ENCODE measurements at places on chromosomes 7 and 10.
A peak's percentile ranks its signal among the peaks of the same experiment; 100 is the strongest.

GRCh38 chr7:41702635-41703371 is at the start of gene INHBA:
Gene INHBA (minus strand): TSS chr7:41703090. CDS start chr7:41700374, 2,716 bp downstream.
- no peak for DNase-seq

DNA sequence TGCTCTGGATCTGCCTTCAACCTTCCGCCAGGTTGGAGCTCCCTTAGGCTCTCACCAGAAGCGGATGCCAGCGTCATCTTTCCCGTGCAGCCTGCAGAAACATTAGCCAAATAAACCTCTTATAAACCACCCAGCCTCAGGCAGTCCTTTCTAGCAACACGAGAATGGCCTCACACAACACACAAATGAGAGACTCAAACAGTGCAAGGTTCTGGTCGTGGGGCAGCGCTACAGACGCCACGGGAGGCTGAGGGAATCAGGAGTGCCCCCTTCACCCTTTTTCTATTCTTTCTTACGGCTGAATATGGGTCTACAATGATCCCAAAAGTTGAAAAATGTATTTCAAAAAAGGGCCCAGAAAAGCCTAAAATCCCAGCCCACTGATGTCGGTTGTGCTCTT is 96.4 kb downstream of the FOXL3 start:
- no peak for DNase-seq

DNA sequence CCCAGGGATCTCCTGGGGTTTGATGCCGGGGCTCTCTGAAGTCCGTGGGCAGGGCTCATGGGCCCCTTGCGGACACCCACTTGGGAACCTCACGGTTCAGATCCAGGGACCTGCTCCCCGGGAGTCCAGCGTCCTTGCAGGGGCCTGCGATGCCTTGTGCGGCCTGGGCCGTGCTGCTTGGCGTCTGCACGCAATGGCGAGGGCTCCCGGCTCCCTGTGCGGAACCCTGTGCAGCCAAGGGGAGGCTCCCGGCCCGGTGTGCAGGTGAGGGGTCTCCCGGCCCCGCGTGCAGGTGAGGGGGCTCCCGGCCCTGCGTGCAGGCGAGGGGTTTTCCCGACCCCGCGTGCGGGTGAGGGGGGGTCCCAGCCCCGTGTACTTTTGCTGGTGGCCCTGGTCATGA is 146.7 kb downstream of the DNAJB6 start:
- peak; percentile 15 for DNase-seq

DNA sequence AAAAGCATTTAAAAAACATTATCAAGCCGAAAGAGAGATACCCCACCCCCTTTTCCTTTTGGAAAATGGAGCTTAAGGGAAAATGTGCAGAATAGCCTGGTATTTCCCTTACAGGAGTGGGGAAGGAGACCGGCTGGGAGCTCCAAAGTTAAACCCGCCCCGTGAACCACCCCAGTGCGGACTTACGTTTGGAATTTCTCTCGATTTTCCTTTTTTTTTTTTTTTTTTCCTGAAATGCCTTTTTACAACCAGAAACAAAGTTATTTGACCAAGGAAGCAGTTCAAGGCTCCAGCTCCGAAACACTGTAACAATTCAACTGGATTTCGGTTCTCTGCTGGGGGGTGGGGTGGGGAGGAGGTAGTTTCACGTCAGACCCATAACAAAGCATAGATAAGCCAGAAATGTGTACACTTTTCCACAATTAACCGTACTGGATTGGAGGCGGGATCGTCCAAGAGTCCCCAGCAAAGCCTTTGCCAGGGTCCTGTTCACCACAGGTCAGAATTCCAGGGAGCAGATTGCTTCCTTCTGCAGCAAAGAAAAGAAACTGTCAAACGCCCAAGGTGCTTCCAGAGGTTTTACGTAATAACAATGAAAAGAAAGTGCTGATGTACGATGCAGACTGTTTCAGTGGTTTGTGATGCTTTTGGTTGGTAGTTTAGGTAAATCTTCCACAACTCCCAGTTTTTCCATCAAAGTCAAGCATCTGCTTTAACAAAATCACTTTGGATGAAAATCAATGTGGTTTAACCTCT is 6.7 kb downstream of the SKIDA1 start:
- DNase-seq = no peak

DNA sequence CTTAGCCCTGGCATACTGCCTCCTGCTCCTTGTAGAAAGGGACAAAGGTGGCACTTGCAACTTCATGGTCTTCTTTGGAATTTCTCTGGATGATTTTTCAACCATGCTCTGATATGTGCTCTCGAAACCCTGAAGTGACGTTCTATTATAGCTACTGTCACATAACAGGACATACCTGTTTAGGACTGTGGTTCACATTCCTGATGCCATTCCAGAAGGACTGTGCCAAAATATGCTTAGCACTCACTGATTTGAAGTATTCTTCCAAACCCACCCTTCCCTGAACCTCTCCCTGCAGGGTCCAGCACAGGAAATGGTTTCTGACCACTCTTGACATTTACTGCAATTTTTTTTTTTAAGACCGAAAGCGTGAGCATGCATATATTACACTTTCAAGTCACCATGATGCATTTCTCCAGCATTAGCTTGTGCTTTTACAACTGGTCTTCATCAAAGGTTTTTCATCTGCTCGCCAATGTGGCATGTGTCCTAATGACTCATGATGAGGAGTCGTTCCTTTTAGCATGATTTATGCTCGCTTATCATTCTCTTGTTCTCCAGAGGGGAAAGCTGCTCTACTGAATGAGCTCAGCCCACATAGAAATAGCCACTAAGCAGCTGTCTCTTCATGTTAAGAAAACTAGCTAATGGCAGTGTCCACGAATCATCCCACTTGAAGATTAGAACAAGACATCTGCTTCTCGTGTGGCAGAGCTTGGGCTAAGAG is 135.2 kb downstream of the ADAM12 start:
- no peak for DNase-seq
